Right cardiac atrium (tissue), 5 donors: ENCODE measurements at places on chromosomes 7 and 10. TPM values are rescaled to one million over a fixed set of nuclear protein-coding genes. Genes with fewer than 3 reads are reported as not detected.
A peak's percentile ranks its signal among the peaks of the same experiment; 100 is the strongest.

DNA sequence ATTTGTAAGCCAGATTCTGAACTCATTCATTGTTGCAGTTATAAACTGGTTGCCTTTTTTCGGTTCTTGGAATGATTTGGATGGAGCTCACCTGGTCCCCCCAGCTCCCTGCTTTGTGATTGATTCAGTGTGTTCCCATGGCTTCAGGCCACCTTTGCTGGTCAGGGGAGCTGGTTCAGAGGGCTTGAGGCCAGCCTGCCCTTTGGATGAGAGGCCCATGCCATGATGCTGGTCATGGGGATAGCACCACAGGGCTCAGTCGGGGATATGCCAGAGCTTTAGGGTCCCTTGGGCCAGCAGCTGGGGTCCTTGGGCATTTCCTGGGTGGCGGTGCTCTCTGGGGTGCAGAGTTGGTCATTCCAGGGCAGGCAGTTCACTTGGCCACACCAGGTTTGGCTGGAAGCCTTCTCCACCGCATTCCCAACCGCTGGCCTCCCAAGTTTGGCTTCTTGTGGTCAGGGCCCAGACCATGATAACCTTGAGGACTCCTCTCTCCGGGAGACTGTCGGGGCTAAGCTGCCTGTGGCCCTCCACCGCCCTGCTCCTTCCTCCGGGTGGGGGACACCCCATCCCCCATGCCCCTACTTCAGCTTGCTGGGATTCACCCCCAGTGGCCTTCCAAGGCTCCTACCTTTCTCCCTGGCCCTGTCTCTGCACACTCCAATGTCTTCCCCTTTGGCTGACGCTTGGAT lies 65.1 kb downstream of the MGMT start:
- DNase-seq, result no peak

DNA sequence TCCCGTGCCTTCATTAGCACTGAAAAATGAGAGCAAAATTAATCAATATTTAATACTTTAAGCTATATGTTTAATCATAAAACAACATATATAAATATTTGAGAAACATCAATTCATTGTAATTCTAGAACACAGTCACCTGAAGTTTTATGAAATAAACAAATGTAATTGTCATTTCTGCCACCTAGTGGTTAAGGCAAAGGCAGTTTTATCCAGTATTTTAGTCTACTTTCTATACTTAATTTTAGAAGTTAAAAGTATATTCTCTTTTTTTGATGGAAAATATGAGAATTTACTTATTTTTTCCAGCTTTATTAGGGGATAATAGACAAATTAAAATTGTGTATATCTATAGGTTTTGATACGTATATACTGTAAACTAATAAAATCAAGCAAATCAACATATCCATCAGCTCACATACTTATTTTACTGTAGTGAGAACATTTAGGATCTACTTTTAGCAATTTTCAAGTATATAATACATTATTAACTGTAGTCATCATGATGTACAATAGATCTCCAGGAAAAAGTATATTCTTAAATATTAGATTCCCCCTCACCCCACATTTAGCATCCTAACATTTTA lies 16.9 kb downstream of the PCGF6 start:
- no peak for DNase-seq

GRCh38 chr10:117609095-117609795 lies 66.7 kb downstream of the EMX2 start:
- DNase-seq, result peak; percentile 59

- no peak for DNase-seq
Measured at GRCh38 chr7:3066506-3066905, 22.8 kb upstream of the CARD11 start.

DNA sequence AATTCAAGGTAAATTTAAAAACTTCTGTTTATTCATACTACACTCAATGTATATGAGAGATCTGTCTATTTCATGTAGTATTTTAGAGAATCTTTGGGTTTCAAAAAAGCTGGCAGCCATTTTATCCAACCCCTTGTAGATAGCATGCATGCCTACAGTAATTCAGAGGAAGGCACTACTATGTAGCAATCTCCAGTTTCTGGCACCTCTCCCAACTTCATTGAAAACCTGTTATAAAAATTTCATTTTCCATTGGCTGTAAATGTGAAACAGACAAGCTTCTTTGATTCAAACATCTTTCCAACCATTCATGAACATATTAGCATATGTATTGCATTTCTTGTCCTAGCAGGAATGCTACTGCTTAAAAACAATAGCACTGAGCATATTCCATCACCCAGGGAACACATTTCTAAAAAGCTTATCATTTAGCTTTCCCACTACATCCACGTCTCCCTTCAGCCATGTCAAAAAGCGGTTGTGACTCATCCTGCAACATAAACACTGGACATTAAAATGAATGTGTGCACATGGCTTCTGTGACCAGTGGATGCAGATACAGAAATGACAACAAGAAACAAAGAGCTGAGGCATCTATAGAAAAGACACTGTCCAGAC lies 330.4 kb upstream of the AOAH start:
- DNase-seq, result no peak

Gene ACTR3C
- total RNA-seq, result 4.5 TPM
